ENCODE measurements at places on chromosomes 16 and 17.
A peak's percentile ranks its signal among the peaks of the same experiment; 100 is the strongest.

- DNase-seq: no peak
Observed at GRCh38 chr17:16950488-16950887, 21.4 kb downstream of the TNFRSF13B start.

DNA sequence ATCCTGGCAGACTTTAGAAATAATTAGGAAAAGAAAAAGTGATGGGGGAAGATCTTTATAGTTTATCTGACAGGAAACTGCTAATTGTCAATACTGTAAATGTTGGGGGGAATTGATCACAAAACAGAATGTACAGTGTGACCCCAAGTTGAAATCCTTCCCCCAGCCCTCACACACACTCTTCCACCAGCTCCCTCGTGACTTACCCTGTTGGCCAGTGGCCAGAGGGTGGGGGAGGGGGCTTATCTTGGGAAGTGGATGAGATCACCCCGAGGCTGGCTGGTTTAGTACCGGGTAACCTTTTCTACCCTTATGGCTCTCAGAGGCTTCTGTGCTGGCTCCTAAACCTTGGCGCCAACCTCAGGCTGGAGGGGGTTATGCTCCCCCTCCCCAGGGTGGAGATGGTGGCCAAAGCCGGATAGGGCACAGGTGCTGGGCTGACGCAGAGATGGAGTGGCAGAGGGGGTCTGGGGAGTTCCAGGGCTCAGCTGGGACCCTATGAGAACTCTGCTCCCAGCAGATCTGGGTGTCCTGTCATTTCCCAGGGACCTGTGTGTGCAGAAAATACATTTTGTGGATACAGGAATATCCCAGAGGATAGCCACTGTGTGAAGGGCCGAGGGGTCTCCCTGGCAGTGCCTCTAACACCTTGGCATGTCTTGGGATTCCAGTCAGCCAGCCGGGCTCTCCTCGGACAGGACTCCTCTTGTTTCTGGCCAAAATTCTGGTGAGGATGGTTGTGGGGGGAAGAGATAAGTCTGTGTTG, 18.6 kb downstream of the CDH16 start:
- peak; percentile 60 for DNase-seq

DNA sequence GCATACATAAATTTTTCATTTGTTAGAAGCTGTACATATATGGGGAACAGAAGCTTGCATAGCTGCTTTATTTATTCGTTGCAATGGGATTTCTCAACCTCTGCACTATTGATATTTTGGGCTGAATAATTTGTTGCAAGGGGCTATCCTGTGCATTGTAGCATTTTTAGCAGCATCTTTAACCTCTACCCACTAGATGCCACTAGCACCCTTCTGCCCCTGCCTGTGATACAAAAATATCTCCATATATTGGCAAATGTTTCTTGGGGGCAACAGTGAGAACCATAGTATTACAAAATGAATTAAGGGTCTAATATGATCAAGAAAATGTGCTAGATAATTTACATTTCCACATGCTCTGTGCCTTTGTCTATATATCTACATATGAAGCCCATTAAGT, 1401.0 kb downstream of the CDH11 start:
- DNase-seq: no peak

DNA sequence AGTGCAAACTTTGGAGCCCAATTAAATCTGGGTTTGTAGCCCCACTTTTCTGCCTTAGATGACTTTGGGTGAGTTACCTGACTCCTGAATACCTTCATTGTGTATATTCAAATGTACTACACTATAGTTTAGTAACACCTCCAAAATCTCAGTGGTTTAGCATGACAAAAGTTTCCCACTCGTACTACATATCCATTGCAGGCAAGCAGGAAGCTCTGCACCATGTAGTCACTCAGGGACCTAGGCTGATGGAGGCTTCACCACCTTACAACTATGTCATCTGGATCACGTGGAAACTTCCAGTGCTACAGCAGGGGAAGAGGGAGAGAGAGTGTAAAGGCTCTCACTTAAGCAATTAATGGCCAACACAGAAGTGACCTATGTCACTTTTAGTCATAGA, 14.2 kb downstream of the ANKFN1 start:
- DNase-seq: no peak

GRCh38 chr17:19492141-19492540, 41.5 kb upstream of the SLC47A1 start:
- DNase-seq: no peak

Data from MG63 (cell line).